ENCODE measurements at places on chromosomes 6 and 20. TPM values are rescaled to one million over a fixed set of nuclear protein-coding genes. Genes with fewer than 3 reads are reported as not detected.

Gene TRIM10
- not detected for total RNA-seq

Gene CCND3
- total RNA-seq, result 145 TPM

Gene AK9
- total RNA-seq, result 1.3 TPM

Gene CEP57L1
- 8.5 TPM for total RNA-seq

Gene PTK6
- total RNA-seq, result 2.0 TPM

Gene TAF4
- 17.0 TPM for total RNA-seq

Gene FAM120B
- total RNA-seq, result 8.8 TPM

Gene GNAS-AS1
- total RNA-seq, result not detected

Gene ZC2HC1B
- total RNA-seq, result not detected

Gene BEND6
- 1.2 TPM for total RNA-seq

Gene LGSN
- 1.9 TPM for total RNA-seq

Gene HLA-DQB1
- total RNA-seq, result not detected

Gene DEFB132
- not detected for total RNA-seq

Gene DST
- total RNA-seq, result 59.7 TPM

Gene HLA-DQA2
- total RNA-seq, result not detected

Gene COQ3
- total RNA-seq, result 10.7 TPM

Gene SEL1L2
- total RNA-seq, result not detected

Gene TRIM40
- total RNA-seq, result not detected

Gene LIME1
- total RNA-seq, result 2.9 TPM

Gene SCGN
- total RNA-seq, result 0.20 TPM

Gene CNR1
- 2.0 TPM for total RNA-seq

Gene NMBR
- not detected for total RNA-seq

Gene LY6G6D
- not detected for total RNA-seq

Gene PSMF1
- 247 TPM for total RNA-seq

Gene WFDC5
- total RNA-seq, result not detected

Gene TAGAP
- total RNA-seq, result not detected

Gene LY6G6F
- not detected for total RNA-seq

Gene SLC22A7
- not detected for total RNA-seq

Gene GUCA1A
- not detected for total RNA-seq

Gene BPIFA2
- not detected for total RNA-seq

Gene ZNF217
- total RNA-seq, result 24.9 TPM

Gene CLVS2
- total RNA-seq, result 0.15 TPM

Gene GRIK2
- total RNA-seq, result 0.56 TPM

Gene DPPA5
- not detected for total RNA-seq

Gene RAB32
- total RNA-seq, result 34.6 TPM

Gene RBPJL
- total RNA-seq, result not detected

Gene ENPP4
- total RNA-seq, result 0.25 TPM

Gene ECT2L
- total RNA-seq, result not detected

Gene ADGRG6
- total RNA-seq, result 72.2 TPM

Gene UTRN
- total RNA-seq, result 11.9 TPM

Gene SLC22A3
- total RNA-seq, result 59.2 TPM

Gene TSPO2
- total RNA-seq, result not detected

Gene PSORS1C1
- 6.2 TPM for total RNA-seq
